NB4 (cell line): ENCODE measurements at places on chromosomes 3 and 15.

GRCh38 chr3:157460253-157460652, 23.6 kb downstream of the PTX3 start:
- DNase-seq: no peak

- DNase-seq: no peak
Observed at GRCh38 chr3:43379343-43379742, 93.0 kb downstream of the SNRK start.

DNA sequence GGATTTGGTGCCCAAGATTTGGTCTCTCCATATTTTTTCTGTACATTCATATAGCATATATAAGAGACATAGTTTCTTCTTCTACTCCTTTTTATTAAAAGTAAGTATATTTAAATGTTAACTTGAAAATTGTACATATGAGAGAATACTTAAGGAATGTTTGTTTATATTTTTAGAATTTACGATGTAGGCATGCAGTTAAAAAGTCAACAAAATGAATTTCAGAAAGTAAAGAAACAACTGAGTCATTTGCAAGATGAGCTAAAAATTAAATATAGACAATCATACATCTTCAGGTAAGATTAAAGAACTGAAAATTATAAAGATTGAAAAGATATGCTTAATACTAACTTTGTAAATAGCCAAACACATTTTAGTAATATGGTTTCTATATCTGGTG, 94.2 kb downstream of the LEKR1 start:
- DNase-seq: no peak

DNA sequence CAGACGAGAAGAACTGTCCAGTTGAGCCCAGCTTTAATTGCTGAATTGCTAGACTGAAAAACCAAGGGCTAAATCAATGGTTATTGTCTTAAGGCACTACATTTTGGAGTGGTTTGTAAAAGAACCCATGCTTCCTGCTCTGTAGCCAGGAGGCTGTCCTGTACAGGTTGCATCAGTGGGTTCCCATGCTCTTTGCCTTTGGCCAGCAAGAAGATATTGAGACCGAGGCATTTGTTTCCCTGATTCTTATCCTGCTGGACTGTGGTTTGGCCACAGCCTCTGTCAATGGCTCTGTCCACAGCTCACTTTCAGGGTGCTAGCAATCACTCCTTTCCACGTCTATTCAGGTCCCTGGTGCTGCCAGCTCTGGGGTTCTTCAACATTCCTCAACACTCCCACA, 89.6 kb downstream of the FAM43A start:
- no peak for DNase-seq

- DNase-seq: no peak
Observed at GRCh38 chr15:82742134-82742533, 32.5 kb upstream of the AP3B2 start.

DNA sequence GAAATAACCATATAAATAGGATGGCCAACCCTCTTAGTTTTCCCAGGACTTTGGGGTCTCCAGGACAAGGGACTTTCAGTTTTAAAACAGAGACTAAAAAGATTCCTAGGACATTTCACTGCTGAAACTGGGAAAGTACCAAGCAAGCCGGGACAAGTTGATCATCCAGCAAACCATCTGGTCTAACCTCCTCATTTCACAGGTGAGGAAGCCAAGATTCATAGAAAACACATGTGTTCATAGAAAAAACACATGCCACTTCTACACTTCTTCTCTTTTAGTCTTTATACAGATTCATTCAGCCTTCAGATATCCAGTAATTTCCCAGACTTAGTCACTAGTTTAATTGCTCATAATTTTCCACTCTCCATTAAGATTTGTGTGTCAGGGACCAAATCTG, 165.6 kb upstream of the CCDC54 start:
- no peak for DNase-seq

DNA sequence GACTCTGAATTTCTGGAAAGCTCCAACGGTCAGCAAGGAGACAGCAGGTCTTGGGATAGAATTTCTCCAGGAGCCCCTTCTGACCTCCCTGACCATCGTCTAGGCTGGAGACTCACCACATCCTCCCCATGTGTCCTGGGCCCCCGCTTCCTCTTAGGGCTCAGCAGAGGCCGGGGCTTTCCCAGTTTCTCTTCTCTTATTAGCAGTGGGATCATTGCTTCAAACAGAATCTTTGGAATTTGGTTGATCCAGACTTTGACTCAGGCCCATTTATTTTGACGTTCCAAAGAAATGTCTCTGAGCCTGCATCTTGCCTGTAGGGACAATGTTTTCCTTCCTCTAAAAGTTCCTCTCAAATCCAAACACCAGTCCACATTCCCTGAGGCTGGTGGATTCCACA, 38.4 kb upstream of the SLC6A6 start:
- no peak for DNase-seq

- no peak for DNase-seq
Observed at GRCh38 chr15:33200903-33201302, 6.4 kb upstream of the FMN1 start.

GRCh38 chr15:68205558-68205944, 419 bp upstream of the CALML4 start:
- DNase-seq: no peak

- no peak for DNase-seq
Observed at GRCh38 chr3:140733623-140734022, 55.8 kb downstream of the TRIM42 start.

GRCh38 chr3:106792716-106793115, 584.5 kb upstream of the CCDC54 start:
- DNase-seq: no peak

DNA sequence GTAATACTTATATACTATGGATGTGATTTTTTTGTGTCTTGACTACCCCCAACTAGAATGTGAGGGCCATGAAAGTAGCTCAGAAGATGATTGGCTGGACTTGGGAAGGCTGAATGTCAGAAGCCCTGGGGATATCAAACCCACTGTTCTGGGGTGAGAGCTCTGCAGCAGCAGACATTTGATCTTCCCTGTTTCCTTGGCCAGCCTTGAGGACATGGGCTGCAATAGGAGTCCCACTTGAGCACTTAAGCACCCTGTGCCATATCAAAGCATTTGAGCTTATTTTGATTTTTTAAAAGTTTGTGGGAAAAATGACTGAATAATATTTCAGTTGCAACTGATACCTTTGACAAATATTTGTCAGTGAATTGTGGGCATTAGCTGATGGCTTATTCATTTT, 21.7 kb downstream of the GTF2E1 start:
- DNase-seq: no peak
